ENCODE measurements at places on chromosomes 16 and 17.

- DNase-seq, result no peak
These were observed 272.8 kb downstream of the WWOX start for GRCh38 chr16:78372277-78372676.

- no peak for DNase-seq
These were observed 41.0 kb upstream of the ZNF750 start for GRCh38 chr17:82880620-82881323.

GRCh38 chr17:28738680-28739384, 5.0 kb upstream of the TRAF4 start:
- no peak for DNase-seq

DNA sequence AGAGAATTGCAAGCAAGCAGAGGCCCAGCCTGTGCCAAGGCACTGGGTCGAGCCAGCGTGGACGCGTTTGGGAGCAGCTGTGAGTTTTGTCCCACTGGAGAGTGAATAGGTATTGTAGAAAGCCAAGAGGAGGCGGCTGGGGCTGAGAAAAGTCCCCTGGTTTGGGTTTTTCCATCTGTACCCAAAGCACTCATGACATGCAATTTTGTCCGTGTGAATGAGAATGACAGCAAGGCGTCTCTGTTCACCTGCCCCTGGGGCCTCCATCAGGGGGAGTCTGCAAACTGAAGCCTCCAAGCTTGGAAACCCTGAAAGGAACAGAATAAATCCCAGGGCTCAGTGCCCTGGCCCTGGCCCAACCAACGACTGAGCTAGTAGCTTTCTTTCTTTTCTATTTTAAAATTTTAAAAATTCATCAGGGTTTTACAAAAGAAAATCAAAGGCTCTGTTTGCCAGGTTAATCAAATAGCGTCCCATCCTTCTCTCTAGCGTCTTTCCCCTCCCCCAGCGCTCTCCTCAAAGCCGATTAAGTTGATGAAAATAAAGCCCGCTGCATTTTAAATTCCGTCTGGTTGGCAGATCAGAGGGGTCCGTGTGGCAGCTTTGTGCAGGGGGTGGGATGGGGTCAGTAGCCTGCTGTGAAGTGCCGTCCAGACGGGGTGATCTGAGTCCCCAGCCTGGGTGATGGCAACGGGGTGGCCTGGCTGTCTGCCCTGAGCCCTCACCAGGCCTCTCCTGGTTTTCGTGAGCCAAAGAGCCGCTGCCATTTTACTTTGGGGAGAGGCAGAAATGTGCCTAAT, 171.0 kb downstream of the KATNIP start:
- peak; percentile 93 for DNase-seq

DNA sequence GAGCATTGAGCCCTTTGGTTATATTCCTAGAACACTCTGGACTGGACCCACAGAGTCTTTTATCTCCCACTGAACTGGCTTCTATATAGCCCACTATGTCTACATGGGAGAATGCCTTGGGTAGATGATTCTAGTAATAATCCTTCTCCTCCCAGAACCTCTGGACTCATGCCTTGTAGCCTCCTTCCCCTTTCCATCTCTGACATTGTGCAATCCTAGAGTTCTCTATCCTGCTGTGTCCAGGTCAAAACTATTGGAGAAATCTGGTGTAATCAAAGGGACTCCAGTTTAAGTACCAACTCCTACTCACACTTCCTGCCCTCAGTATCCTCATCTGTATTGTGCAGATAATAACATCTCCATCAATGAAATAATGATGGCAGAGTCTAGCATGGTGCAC, 9.1 kb downstream of the RCVRN start:
- DNase-seq, result no peak

GRCh38 chr17:36469733-36470132, 16.7 kb upstream of the ZNHIT3 start:
- no peak for DNase-seq

DNA sequence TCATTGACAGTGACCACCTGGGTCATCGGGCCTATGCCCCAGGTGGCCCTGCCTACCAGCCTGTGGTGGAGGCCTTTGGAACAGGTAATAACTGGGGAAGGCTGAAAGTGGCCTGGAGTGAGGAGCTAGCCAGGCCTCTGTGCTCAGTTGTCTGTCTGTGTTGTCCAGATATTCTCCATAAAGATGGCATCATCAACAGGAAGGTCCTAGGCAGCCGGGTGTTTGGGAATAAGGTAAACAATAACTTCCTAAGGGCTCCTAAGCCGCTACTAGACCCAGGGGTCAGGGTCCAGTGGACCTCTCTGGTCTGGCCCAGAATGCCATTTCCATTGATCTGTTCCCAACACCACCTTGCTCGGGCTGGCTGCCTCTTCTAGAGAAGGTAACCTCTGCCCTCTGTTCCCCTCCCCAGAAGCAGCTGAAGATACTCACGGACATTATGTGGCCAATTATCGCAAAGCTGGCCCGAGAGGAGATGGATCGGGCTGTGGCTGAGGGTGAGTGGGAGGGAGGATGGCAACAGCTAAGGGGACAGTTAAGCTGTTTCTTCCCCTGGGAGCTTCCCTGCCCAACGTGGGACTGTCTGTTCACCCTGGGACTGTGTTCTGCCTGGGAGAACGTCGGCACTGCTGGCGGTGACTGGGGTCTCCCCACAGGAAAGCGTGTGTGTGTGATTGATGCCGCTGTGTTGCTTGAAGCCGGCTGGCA, 1.9 kb upstream of the MLX start:
- no peak for DNase-seq

GRCh38 chr16:12546918-12547607, 256.6 kb downstream of the CPPED1 start:
- no peak for DNase-seq

GRCh38 chr16:61569028-61569427, 467.2 kb downstream of the CDH8 start:
- no peak for DNase-seq

- peak; percentile 47 for DNase-seq
These were observed 50.6 kb downstream of the GTF3C1 start for GRCh38 chr16:27498916-27499658.

- no peak for DNase-seq
These were observed 46.1 kb upstream of the MYOCD start for GRCh38 chr17:12619459-12620199.

DNA sequence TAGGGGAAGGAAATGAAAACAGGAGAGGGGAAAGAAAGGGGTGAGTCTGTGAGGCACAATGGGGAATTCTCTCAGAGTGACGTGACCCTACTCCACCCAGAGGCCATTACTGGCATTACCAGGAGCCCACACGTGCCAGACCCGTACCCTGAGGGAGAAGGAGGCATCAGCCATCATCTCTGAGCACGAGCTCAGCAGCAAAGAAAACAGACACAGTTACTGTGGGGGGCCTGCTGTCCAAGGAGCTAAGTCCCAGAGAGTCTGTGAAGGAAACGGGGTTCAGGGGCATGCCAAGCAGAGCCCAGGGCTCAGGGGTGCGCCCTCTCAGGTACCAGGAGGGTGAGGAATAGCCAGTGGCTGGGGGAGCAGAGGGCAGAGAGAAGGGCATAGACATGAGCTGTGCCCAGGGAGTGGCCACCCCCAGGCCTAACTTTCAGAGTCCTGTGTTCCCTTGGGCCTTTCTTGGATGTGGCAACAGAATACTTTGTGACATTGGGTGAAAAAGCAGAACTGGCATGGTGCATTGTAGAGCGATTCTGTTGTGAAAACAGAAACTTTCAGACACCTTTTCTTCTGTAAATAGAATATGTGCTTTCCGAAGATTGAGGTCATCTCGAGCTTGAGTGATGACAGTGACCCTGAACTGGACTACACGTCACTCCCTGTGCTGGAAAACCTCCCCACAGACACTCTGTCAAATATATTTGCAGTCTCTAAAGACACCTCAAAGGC, 11.3 kb downstream of the TAF1C start:
- peak; percentile 70 for DNase-seq

DNA sequence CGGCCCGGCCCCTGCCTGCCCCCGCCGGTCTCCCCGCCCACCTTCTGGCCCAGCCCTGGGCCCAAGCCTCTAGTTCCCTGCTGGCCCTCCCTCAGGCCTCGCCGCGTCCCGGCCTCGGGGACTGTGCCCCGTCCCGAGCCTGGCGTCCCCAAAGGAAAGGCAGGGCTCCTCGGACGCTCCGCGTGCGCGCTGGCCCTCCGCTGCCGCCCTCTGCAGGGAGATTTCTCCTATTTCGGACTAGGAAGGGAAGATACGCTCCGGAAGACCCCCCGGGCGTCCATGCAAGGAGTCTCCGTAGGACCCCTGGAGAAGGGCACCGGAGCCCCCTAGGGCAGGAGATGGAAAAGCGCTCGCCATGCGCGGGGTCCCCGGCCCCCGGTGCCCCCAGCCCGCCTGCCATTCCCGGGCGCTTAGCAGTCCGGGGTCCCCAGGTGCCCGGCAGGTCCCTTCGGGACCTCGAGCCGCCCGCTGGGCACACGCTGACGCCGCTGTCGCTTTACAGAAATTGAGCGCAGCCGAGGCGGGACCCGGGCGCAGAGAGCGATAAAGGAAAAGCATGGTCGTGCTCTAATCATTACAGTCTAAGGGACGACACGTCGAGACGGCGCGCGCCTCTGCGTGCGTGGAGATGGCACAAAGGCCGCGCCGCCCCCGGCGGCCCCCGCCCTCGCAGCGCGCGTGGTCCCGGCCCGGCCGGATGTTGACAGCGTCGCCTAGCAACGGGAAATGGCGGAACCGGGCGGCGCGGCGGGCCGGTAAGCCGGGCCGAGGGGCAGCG, at the start of gene CCDC40:
Gene CCDC40, plus strand, starts transcription at position 706 of the 778 bp plus-strand sequence. Its CDS starts 21 bp downstream, at position 727.
- DNase-seq, result peak; percentile 88

DNA sequence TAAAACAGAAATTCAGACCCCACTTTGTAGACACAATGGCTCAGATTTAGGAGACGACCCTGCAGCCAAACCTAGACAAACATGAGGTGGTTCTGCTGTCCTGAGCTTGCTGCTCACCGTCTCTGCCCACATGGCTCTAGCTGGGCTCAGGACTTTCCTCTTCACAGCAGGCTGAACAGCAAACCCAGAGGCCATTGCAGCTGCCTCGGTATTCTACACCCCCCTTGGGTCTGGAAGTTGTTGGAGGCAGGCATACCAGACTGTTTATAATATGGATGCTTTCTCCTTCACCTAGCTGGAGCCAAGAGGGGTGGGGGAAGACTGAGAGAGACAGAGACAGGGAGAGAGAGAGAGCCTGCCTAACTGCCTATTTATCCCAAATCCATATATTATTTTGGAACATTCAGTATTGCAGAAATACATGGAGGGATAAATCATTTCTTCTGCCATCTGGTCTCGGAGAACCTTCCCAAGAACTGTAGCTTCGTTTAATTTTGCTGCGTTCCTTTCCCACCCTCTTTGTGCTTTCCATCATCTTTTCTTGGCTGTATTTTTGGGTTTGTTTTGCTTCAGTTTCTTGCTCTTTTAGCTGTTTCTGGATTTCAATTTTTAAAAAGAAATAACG, 628.2 kb upstream of the RBFOX1 start:
- DNase-seq, result no peak

DNA sequence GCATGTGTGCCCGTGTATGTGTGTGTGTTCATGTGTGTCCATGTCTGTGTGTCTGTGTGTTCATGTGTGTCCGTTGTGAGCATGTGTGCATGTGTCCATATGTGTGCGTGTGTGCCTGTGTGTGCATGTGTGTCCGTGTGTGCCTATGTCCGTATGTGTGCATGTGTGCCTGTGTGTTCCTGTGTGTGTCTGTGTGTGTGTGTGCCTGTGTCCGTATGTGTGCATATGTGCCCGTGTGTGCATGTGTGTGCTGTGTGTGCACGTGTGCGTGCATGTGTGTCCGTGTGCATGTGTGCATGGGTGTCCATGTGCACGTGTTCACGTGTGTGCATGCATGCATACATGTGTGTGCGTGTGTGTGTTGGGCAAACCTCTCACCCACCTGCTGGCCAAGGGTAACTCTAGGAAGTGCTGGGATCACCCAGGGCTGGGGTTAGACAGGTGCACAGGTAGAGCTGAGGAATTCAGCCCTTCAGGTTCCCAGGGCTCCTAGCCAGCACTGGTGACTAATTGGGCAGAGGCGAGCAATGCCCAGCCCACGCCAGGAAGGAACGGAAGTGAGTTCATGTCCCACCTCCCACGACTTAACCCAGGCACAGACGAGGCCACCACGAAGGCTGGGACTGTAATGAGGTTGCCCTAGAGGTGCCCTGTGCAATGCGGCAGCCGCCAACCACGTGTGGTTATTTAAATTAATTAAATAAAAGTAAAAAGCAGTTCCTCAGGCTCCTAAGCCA, 8.2 kb upstream of the CSNK1D start:
- DNase-seq, result no peak

DNA sequence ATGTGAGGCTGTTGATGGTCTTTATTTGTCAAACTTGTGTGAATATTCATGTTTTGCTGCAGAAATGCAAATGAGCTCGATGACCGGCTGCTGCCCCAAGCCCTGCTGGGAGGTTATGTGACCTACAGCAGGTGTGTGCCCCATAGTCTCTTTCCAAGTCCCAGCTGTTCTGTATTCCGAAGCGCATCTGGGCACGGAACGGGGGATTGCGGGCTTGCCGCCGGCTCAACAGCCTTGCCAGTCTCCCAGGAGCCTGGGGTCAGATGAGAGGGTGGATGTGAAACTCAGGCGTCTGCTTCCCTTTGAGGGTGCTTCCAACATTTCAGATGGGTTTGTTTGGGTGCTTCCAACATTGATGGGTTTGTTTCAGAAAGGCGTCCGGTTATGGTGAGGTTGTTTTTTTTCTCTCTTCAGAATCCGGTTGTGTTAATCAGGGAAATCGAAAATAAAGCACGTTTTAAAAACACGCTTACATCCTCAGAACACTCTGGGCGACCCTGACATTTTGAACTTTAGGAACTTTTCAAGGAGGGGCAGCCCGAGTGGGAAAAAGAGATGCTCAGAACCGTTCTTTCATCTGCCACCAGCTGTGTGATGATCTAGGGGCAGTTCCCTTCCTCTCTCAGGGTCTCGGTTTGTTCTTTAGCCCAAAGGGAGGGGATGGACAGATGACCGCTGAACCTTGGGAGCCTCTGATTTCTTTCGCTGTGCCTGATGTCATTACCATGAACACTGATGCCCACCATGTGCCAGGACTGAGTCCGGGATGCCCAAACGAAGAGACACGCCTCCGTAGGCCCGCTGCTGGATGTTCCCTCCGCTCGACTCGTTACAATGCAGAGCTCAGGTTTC, 47.8 kb upstream of the AMZ2 start:
- peak; percentile 60 for DNase-seq

DNA sequence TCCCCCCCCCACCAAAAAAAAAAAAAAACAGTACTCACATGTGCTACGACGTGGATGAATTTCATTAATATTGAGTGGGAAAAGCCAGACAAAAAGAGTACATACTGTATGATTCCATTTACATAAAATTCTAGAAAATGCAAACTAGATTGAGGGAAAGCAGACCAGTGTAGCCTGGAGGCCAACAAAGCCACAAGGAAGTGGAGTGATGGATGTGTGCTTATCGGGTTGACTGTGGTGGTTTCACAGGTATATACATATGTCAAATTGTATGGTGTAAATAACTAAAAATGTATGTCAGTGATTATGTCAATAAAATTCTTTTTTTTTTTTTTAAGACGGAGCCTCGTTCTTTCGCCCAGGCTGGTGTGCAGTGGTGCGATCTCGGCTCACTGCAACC, 1.9 kb upstream of the PLD6 start:
- no peak for DNase-seq

Measured in NCI-H524 (cell line).